LHCN-M2 (cell line): ENCODE measurements at places on chromosomes 2 and 18. TPM values are rescaled to one million over a fixed set of nuclear protein-coding genes. Genes with fewer than 3 reads are reported as not detected.

- DNase-seq, result peak; percentile 56
These were observed 111.3 kb downstream of the PLCL1 start for GRCh38 chr2:197915548-197916265.

DNA sequence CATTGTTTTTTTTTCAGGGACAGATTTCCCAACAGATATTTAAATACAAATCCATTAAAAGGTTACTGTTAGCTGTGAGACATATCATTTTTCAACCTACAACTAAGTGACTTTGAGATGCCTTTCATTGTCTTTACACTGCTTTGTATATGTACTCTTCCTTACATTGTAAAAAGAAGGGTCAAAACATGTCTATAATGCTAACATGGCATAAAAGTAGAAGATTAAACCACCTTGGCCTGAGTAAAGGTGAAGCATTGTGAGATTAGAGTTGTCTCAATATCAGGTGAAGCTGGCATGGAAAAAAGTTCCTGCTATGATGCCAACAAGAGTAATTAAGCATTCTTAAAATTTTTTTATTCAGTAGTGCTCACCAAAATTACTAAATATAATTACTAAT, 1508.5 kb upstream of the NXPH2 start:
- DNase-seq, result no peak

DNA sequence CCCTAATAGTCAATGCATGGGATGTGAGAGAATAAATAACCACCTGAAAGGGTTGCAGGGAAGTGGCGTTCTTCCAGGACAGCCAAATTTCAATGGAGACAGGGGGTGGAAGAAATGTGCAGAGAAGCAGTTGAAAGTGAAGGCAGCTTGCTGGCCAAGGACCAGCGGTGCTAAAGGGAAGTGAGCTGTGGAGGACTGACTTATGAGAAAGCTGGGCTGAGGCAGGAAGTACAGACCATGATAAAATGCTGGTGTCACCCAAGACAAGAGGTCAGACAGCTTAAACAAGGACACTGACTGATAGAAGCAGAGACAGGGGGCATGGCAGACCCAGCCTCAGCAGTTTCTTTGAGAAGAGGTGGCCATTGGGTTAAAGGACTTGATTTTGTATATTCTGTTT, 106.7 kb downstream of the DTNB start:
- no peak for DNase-seq

- DNase-seq, result no peak
These were observed 112.1 kb upstream of the RNU4ATAC start for GRCh38 chr2:121418494-121419058.

DNA sequence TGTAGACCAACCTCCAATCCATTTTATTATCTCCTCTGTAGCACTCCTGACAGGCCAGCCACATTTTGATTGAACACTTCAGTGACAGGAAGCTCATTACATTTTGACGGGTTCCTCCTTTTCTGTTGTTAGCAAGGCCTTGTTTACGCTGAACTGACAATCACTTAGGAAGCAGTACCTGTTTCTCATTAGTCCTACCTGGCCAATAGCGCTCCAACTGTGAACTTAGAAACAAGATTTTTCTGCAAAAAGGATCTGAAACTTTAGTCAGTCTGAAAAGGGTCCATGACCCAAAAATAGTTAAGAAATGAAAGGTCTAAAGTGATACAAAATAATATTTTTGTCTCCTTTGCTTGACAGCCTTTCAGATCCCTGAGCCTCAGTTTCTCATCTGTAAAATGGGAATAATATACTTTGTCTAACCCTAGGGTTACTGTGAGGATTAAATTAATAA, 119.6 kb upstream of the MSTN start:
- no peak for DNase-seq

DNA sequence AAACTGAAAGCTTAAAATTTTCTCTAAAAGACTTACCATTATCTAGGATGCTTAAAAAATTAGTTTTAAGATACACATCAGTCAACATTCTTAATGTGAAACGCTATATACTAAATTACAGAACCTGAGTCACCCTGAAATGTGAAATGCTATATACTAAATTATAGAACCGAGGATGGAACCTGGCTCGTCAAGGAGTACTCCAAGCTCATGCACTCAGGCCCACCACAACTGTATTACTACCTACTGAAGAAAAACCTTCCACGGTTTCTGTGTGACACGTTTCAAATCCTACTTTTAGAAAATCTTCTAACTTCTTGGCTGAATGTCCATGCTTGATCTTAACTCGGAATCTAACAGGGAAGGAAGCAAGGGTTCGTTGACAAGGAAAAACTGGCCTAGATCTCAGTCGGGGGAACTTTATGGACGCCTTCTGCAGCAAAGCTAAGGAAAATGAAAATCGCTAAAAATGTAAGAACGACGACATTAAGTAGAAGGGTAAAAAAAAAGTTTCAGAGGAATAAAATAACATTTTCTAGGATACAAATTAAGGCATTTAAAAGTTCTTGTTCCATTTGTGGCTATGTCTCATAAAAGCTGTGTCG, 1.4 kb downstream of the PRKD3 start:
- no peak for DNase-seq

GRCh38 chr2:127090281-127091120, 16.5 kb downstream of the BIN1 start:
- DNase-seq, result no peak

DNA sequence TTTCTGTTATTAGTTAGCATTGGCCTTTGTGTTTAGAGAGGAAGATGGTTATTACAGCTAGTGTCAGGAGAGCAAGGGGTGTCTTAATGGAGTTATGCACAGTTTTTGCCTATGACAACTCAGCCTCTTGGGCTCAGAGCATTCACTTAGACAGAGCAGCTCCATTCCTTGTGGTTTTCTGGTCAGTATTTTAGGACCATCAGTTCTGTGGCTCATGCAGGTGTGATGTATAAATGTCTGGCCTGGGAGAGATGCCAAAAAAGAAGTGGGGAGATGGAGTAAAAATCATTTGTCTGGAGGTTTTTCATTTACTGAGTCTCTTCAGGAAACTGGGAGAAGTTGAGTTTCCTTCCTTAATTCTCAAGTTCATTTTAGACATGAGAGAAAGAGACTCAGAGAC, 79.7 kb downstream of the PRKCE start:
- no peak for DNase-seq

GRCh38 chr2:3902131-3902530, 198.8 kb downstream of the DCDC2C start:
- DNase-seq, result no peak

DNA sequence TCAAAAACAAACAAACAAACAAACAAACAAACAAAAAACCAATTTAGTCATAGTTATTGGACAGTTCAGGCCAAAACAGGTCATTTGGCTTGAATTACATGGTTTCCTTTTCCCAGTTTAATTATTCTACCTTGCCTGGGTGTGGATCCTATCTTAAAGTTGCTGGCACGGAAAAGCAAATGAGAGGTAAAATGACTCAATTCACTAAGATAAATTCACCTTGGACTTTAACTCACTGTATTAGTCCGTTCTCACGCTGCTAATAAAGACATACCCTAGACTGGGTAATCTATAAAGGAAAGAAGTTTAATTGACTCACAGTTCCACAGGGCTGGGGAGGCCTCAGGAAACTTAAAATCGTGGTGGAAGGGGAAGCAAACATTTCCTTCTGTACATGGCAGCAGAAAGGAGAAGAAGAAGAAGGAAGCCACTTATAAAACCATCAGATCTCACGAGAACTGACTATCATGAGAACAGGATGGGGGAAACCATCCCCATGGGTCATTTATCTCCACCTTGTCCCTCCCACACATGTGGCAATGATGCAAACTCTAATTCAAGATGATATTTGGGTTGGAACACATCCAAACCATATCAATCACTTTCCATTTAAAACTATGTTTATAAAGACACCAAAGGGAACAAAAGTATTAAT, 22.5 kb upstream of the TRAPPC8 start:
- no peak for DNase-seq

DNA sequence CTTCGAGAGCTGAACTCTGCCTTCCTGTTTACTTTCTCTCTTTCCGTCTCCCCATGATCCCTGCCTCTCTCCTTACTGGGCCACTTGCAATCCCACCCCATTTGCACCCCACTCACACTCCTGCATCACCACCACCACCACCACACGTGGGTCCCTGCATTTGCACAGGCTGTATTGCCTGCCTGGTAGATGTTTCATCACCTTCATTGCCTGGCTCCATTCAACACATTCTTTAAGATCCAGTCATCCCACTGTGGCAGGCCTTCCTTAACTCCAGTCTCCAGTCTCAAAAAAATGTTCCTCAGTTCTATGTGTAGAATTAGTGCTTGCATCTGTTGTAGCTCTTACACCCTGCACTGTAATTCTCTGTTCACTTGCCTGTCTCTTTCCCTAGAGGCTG, 13.9 kb downstream of the NOSTRIN start:
- DNase-seq, result peak; percentile 79

- no peak for DNase-seq
These were observed 758.4 kb upstream of the TMEFF2 start for GRCh38 chr2:192953116-192953515.

DNA sequence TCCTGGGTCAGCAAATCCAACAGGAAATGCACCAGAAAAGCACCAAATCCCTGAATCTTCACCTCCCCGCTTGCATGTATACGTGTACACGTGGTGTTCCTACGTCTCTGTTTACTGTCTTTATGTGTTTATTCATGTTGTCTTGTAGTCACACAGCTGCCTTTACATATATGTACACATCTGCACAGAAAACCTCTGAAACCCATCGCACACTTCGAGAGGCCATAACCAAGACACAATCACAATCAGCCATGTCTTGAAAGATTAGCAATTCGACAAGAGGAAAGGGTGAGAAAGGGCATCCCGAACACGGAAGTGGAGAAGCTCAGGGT, 98.1 kb downstream of the PLB1 start:
- DNase-seq, result no peak

- DNase-seq, result no peak
These were observed 187.8 kb upstream of the RAB6C start for GRCh38 chr2:129791712-129792111.

The UPP2 gene
- total RNA-seq, result not detected in 2 replicates

The ZNF892 gene
- total RNA-seq, result 3.4 and 4.6 TPM in 2 replicates

The OLA1 gene
- 120 and 123 TPM in 2 replicates for total RNA-seq

The CD207 gene
- total RNA-seq, result not detected in 2 replicates

The AKAIN1 gene
- total RNA-seq, result not detected in 2 replicates

The GPR35 gene
- total RNA-seq, result 0.11 and 1.0 TPM in 2 replicates

The CPLX4 gene
- not detected in 2 replicates for total RNA-seq

The KCNS3 gene
- total RNA-seq, result 1.1 and 3.4 TPM in 2 replicates

The LYPD6B gene
- total RNA-seq, result 12.1 and 14.6 TPM in 2 replicates

The AMER3 gene
- total RNA-seq, result not detected in 2 replicates

The KYNU gene
- 0.51 and 1.5 TPM in 2 replicates for total RNA-seq
